OCI-M1 (cell line): ENCODE measurements at places on chromosomes 7 and 10.

GRCh38 chr7:29805886-29806207 lies 461 bp upstream of the WIPF3 start:
- no peak for DNase-seq

GRCh38 chr7:139321071-139321745 lies 19.9 kb upstream of the FMC1 start:
- peak; percentile 44 for DNase-seq

DNA sequence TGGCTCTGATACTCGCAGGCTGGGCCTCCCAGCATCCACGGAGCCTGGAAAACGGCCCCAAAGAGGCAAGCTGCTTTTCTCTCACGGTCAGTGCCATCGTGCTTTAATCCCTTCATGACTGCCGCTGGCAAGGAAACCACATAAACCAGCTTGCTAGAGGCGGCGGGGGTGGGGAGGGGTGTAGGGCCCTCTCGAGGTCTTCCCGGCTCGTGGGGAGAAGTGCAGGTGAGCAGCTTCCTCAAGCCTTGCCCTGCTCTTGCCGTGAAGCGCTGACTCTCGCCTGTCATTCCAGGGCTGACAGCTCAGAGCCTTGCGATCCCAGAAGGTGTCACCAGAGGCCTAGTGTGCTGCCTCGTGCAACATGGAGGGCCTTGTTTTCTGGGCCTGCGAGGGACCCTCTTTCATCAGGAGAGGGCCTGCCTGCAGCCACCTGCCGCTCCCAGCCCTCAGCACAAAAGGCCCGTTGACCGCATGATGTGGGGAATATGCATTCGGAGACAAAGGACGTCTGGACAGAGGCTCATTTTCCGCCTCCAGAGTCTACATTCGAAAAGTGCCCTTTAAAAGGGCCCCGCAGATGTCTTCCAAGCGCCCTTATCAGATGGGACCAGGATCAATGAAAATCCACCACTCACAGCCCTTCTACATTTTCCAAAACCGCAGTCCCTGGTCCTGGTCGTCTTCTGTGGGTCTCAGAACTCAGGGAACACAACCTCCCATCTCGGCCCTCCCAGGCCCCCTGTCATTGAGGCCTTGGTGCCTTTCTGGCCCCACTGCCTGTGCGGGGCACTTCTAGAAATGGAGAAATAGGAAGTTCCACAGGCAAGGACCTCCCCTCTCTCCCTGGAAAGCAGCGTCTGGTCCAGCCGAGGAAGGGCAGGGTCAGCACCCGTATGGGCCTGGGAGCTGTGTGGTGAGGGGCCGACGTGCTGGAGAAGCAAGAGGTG lies 58.7 kb downstream of the ZRANB1 start:
- DNase-seq = no peak

- no peak for DNase-seq
Measured at GRCh38 chr7:45955286-45955685, 34.2 kb upstream of the IGFBP3 start.

- DNase-seq = no peak
Measured at GRCh38 chr10:9268176-9268575, 1213.7 kb downstream of the GATA3 start.

- DNase-seq = no peak
Measured at GRCh38 chr10:117590101-117590875, 47.7 kb downstream of the EMX2 start.

GRCh38 chr7:78777829-78778228 lies 675.6 kb downstream of the MAGI2 start:
- no peak for DNase-seq

GRCh38 chr7:47418601-47419309 lies 163.2 kb downstream of the TNS3 start:
- no peak for DNase-seq

DNA sequence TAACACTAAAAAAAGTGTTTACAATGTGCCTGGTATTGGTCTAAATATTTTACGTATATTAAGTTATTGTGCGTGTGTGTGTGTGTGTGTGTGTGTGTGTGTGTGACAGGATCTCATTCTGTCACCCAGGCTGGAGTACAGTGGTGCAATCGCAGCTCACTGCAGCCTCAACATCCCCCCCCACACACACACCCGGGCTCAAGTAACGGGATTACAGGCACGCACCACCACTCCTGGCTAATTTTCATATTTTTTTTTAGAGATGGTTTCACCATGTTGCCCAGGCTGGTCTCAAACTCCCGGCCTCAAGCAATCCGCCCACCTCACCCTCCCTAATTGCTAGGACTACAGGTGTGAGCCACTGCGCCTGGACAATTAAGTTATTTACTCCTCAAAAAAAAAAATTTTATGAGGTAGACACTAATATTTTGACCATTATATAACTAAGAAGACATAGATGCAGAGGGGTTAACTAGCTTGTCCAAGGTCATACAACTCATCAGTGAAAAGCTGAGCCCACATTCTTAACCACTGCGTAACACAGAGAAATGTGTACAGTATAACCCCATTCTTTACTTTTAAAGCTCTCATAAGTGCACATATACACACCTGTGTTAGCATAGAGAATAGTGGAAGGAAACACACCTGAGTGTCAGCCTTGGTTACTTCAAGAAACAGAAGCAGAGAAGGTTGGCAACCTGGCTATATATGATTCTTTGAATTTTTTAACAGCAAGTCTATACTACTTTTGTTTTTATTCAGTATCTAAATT lies 35.0 kb downstream of the DNAJC12 start:
- DNase-seq = no peak

GRCh38 chr7:18644981-18645380 lies 149.4 kb downstream of the HDAC9 start:
- DNase-seq = peak; percentile 6

DNA sequence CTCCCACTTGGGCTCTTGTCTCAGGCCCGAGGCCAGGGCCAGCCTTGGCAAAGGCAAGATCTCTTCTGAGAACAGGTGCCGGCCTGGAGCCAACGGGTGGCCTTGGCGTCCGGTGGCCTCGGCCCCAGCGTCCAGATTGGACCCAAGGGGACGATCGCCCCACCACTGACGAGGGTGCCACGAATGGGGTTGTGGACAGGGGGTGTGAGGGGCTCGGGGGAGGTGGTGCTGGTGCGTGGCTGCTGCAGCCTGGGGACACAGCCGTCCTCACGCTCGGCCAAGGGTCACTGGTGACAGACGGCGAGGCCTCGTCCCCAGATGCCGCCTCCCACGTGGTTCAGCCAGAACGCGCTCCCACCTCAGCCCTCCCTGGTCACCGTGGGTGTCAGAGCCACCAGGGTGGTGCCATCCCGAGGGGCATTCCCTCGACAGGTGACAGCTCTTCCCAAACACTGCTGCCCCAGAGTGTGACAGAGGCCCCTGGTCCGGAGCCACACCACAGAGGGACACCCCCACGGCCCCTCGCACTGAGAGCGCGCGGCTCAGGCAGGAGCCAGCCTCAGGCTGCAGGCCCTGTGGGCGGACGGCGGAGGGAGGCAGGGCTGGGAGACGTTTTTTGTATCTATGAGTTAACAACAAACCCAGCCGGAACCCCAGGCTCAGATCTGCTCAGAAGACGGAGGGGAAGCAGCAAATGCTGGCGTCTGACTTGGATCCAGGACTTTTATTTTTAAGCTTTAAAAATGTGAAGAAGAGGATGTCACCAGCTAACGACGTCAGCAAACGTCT lies 18.5 kb upstream of the CFAP46 start:
- no peak for DNase-seq

- no peak for DNase-seq
Measured at GRCh38 chr10:121803611-121804010, 124.2 kb downstream of the ATE1 start.

GRCh38 chr10:37489658-37490003 lies 364.2 kb downstream of the ANKRD30A start:
- DNase-seq = no peak

DNA sequence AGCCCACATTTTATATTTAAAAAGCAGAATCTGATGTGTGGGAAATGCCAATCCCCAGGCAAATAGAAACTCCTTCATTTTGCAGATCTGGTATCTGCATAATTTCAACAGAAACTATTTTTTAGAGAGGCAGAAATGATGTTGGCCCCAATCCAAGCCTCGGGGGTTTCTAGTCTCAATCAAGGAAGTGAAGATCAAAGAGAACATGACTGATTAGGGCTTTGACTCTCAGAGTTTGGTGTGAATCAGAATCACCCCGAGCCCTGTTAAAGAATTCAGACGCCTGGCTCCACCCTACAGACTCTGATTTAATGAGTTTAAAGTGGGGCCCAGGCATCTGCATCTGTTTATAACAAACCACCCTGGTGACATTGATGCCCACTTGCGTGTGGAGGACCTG lies 36.7 kb upstream of the UBE2H start:
- peak; percentile 23 for DNase-seq

DNA sequence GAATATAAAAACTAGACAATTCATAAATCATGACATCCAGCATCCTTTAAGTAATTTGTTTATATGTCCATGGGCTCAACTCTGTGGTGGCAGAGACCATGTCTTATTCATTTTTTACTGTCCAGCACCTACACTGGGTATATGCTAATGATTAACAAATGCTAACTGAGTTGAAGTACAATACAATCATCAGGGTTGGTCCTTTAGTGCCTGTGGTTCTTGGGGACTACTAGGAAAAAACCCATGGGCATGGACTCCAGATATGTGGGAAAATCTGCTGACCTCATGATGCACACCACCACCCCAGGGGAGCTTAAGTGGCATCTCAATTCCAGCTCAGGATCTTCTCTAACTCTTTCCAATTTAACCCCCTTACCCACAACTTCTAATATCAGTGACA lies 85.3 kb upstream of the YAE1 start:
- no peak for DNase-seq
